Myocyte (in vitro differentiated cells): ENCODE measurements at places on chromosomes 4 and X. TPM values are rescaled to one million over a fixed set of nuclear protein-coding genes. Genes with fewer than 3 reads are reported as not detected.

DNA sequence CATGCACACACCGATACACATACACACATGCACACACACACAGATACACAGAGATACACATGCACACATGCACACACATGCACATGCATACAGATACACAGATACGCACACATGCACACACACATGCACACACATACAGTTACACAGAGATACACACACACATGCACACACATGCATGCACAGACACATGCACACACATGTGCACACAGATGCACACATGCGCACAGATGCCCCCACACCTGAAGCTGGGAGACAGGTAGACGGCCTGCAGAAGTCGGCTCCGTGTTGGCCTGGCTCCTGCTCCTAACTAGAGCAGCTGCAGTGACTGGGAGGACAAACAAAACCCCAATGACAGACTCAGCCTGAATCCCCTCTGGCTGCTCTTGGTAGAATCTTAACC lies 46.8 kb downstream of the PSAPL1 start:
- no peak for DNase-seq

- peak; percentile 20 for DNase-seq
These were observed 2.4 kb upstream of the RAB40AL start for GRCh38 chrX:102934624-102935023.

DNA sequence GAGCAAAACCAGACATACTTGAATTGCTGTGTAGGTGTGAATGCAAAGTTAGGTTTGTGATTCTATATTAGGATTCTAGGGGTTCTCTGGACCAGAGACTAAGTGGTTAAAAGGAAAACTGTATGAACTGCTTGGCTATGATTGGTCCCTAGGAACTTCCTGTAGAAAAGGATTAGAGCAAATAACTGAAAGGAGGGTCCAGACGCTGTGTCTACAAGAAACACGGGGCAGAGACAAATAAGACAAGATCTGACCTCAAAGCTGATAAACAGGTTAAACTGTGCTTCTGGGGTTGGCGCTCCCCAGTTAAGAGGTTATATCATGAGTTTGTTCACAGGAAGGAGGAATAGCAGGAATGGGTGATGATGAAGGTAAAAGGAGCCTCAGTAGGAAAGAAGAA lies 183.6 kb downstream of the MGST2 start:
- DNase-seq: no peak

- no peak for DNase-seq
These were observed 387.9 kb upstream of the TENM3 start for GRCh38 chr4:181855307-181855706.

GRCh38 chr4:185396724-185397385 lies at the start of gene ANKRD37:
ANKRD37 (plus strand) TSS chr4:185396841; CDS start chr4:185396924, 83 bp downstream.
- DNase-seq: peak; percentile 62

GRCh38 chrX:43836435-43837184 lies 45.6 kb downstream of the MAOB start:
- DNase-seq: peak; percentile 29

DNA sequence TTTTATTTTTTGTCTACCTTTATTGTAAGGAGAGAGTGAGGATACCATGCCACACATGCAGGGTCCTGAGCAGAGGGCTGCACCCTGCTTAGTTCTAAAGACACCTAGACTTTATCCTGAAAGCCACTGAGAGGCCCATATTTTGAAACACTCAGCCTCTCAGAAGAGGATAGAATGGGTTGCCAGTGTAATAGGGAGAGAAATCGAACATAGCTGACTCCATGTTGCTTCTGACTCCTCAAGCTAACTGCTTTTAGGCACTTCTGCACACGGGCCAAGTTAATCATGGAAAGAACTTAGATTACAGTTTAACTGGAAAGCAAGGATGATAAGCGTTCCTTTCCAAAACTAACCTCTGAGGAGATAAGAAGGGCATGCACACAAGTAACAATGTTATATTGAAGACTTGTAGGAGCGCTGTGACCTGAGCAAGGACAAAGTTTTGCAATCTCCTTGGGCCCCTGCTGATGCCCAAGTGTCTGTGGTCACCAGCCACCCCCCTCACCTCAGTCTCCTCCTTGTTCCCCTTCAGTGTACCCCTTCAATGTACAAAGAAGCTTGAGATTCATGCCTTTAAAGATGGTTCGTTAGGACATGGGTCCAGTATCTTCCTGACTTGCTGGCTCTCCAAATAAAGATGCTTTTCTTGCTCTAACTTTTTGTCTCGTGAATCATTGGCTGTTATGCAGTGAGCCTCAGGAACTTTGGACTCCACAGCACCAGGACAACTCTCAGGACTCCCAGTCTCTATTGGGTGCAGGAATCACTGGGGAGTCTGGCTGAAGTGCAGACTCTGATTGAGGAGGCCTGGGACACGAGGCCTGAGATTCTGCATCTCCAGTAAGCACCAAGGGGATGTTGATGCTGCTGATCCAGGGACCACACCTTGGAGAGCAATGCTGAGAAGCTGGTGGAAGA lies 25.4 kb upstream of the CD99 start:
- DNase-seq: no peak

DNA sequence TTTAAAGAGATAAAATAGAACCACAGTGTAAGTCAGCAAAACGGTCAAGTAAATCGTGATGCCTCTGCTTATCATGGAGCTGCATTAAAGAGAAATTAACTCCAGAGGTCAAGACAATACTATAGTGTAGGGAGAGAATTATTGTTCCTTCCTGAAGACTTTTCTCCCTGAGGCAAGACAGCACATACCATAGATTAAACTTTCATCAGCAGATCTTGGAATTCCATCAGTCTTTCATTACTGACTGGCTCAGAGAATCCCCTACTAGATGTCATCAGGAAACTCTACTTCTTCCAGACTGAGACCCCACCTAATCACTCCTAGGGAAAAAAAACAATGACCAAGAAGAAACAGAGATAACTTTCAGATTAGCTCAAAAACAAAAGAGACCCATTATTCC lies 131.3 kb downstream of the NSUN7 start:
- DNase-seq: no peak

DNA sequence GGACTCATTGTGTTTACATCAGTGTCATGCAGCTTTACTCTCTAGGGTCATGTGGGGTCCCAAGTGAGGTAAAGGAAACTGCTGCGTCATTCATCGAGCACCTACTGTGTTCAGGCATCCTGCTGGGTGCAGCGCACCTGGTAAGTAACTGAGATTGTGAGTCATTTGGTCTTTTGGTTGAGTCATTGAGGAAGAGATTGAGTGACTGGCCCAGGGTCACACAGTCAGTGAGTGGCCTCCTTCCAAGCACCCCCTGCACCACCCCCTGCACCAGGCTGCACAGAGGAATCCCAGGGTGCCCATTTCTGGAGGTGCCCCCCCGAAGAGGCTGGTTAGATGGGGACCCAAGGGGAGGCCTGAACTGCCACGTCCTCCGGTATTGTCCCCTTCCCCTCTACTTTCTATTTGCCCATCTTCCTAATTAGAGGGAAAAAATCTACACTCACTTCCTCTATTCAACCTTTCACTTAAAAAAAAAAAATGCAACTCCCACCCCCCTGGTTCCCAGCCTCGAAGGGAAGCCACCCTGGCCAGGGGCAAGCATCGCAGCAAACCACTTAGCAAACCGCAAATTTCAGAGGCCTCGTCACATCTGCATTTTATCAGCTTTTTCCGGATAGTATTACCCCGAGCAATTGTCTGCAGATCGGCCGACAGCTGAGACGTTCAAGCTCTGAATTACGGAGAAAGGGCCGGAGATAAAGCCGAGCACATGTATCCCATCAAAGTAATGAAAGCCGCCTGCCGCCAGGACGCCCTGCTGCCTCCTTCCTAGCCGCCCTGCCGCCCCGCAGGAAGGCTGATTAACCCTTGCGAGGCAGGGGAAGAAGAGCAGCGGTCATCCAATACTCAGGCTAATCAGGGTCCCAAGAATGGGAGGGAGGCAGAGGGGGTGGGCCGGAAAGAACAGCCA lies 96.3 kb upstream of the MSX1 start:
- no peak for DNase-seq

GRCh38 chrX:4642114-4642513 lies 928.7 kb upstream of the PRKX start:
- no peak for DNase-seq

The FRAS1 gene
- 18.3 and 21.0 TPM in 2 replicates for total RNA-seq

The EPHA5 gene
- 3.6 and 6.8 TPM in 2 replicates for total RNA-seq

The SMIM10 gene
- 0.31 and 4.7 TPM in 2 replicates for total RNA-seq
